Esophagus mucosa (tissue), 1 donor: ENCODE measurements at places on chromosomes 12 and 14. TPM values are rescaled to one million over a fixed set of nuclear protein-coding genes. Genes with fewer than 3 reads are reported as not detected.

Gene TSPAN31
- 22.6 TPM for total RNA-seq

Gene C14orf180
- total RNA-seq = not detected

Gene SLC25A21
- total RNA-seq = 0.80 TPM

GRCh38 chr12:78189656-78190055, 359.0 kb downstream of the NAV3 start:
- ATAC-seq = no peak
